ENCODE measurements at places on chromosomes 16 and 17.

GRCh38 chr17:60747069-60747808 lies 69.6 kb downstream of the BCAS3 start:
- DNase-seq: no peak

DNA sequence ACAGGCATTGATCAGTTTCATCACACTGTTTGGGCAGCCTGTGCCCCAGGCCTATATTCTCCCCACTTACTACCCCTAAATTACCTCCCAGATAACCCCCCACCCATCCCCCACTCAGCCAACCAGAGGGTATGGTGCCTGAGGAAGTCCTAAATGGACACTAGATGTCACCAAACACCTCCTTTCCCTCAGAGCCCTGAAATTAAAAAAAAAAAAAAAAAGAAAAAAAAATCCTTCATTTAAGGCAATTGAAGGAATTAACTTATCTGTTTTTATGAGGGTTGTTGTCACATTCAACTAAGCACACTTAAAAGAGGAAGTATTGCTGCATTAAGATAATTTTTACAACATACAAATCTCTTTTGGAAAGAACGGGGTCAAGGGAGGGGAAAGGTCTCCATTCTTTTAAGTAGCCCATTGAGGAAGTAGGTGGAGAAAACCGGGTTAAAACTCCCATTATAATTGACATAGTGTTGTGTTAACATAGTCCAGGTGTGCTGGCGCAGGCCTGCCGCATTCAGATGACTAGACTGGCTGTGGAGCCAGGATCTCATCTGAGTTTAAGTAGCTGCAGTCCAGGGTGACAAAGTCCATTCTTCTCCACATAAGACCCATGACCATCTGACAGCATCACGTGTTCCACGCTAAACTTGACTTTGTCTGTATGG lies 46.3 kb downstream of the SNX11 start:
- DNase-seq: peak; percentile 14

- DNase-seq: no peak
Measured at GRCh38 chr17:77085926-77086432, 54.8 kb upstream of the SEC14L1 start.

GRCh38 chr16:5971924-5972323 lies 874.3 kb upstream of the EEF2KMT start:
- no peak for DNase-seq

- DNase-seq: no peak
Measured at GRCh38 chr17:79711715-79712305, 18.9 kb upstream of the ENPP7 start.

Data from AG09309 (cell line).